Stimulated activated CD4-positive, alpha-beta T cell treated with anti-CD3 and anti-CD28 coated beads, Interleukin-1b, Interleukin-23, amount 100 ng/mL, for 1 hour (primary cell): ENCODE measurements at places on chromosomes 13 and 19.

- DNase-seq, result no peak
These were observed 5.4 kb upstream of the TRIM28 start for GRCh38 chr19:58538257-58539168.

DNA sequence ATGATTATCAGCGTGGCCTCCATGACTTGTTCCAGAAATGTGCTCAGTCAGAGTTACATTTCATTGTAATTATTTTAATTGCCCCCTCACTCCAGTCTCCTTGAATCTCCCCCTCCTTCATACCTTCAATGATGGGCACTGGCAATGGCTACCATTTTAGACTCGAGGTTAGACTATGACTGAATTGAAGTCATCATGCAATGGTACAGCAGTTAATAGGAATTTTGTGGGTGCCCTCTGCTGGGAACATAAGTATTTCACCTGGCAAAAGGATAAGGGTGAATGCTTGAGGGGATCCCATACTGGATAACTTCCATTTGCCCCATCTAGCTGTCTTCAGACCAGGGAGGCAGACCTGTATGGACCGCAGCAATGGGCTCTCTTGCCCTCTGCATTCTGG lies 32.2 kb upstream of the USP12 start:
- no peak for DNase-seq

- DNase-seq, result no peak
These were observed 77.9 kb downstream of the TRPC4 start for GRCh38 chr13:37791699-37792098.

DNA sequence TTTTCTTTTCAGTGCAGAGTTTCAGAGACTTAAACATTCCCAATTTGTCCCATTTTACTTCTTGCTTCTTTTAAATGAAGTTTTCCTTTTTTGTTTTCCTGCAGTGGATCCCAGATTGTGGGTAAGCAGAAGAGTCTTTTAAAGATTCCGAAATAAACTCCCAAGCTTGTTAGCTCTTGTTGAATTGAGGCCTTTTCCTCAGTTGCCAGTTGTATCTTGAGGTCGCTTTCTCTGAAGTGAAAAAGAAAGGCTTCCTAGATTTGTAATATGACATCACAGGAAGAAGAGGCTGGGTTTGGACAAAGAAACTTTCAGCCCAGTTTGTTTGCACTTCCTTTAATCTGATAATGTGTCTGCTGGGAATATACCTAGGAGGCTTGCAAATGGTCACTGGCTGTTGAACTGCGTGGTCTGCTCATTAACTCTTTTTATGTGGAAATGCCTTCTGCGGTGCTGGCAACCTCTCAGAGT lies at the start of gene LPAR6:
Gene LPAR6 (minus strand): TSS at position 233 of the 471 bp plus-strand sequence. CDS start 690 bp downstream, outside the sequence.
- no peak for DNase-seq

GRCh38 chr19:10861103-10861651 lies 10.2 kb upstream of the CARM1 start:
- no peak for DNase-seq

- no peak for DNase-seq
These were observed 597.8 kb upstream of the SLC10A2 start for GRCh38 chr13:103663996-103664395.

GRCh38 chr13:100106705-100107104 lies 17.8 kb downstream of the PCCA start:
- DNase-seq, result no peak

- DNase-seq, result no peak
These were observed 10.5 kb upstream of the ATP11A start for GRCh38 chr13:112679381-112679780.

GRCh38 chr13:113305208-113305607 lies 8.2 kb downstream of the LAMP1 start:
- no peak for DNase-seq

DNA sequence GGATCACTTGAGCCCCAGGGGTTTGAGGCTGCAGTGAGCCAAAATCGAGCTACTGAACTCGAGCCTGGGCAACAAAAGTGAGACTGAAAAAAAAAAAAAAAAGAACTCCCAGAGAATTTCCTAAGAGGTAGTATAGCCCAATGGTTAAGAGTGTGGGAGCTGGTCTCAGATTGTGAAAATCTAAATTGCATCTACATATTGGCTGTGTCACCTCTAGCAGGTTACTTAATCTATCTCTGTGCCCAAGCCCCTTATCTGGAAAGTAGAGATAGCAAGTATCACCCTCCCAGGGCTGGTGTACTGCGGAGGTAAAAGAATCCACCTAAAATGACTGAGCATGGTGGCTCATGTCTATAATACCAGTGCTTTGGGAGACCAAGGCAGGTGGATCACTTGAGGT lies 3.7 kb upstream of the PLAUR start:
- DNase-seq, result no peak

GRCh38 chr19:677201-677600 lies 1.0 kb downstream of the FSTL3 start:
- DNase-seq, result no peak

GRCh38 chr19:58460039-58460438 lies 6.8 kb upstream of the ZNF324 start:
- no peak for DNase-seq
